AG09319 (cell line): ENCODE measurements at places on chromosomes 12 and 14.

- no peak for DNase-seq
These were observed 137.0 kb upstream of the KRAS start for GRCh38 chr12:25387732-25388050.

DNA sequence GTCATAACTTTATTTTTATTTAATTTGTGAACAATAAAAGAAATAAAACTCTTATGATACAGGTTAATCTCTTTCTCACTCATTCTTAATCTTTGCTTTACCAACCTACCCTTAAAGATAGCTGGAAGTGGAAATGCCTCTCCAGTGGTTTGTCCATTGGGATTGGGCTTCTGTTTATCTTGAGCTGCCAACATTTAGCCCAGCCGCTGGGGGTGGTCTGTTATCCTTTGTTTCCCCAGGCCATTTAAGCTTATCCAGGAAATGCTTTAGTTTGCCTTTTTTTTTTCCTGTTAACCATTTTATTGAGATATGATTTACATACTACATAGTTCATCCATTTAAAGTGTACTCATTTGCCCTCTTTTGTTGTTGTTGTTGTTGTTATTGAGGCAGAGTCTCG is 8.2 kb downstream of the TDG start:
- no peak for DNase-seq

DNA sequence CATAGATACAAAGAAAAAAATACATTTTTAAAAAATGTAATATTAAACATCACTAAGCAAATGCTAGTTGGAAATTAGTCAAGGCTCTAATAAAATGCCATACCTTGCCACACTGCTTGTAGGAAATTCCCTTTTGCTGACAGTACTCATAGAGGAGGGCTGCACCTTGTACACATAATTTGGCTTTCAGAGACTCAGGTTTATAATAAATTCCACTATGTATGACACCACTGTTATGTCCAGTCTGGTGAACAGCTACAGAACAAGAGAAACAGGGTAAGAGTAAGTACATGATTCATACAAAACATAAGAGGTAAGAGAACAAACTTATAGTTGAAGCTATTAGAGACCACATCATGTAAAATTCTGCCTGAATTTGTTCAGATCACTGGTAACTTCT is 10.1 kb downstream of the L2HGDH start:
- no peak for DNase-seq

DNA sequence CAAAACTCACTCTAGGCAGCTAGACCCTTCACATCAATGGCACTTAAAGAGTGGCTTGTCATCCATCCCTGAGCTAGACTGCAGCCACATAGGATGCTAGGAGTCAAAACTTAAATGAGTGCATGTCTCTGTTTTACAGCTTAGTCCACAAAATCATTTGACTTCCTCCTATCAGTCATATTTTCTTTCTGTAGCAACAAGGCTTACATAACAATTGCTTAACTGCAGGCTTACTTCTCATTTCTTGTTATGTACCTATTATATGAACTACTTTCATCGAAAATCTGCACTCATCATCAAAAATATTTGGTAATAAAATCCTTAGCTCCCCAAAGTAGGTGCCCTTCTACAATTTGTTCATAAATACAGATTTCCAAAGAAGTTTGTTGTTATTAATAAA is 30.1 kb downstream of the CLEC1A start:
- DNase-seq, result no peak

GRCh38 chr12:53380794-53381730 is 1.1 kb downstream of the SP1 start:
- DNase-seq, result no peak

GRCh38 chr12:124637581-124637981 is 70.2 kb upstream of the NCOR2 start:
- DNase-seq, result no peak

DNA sequence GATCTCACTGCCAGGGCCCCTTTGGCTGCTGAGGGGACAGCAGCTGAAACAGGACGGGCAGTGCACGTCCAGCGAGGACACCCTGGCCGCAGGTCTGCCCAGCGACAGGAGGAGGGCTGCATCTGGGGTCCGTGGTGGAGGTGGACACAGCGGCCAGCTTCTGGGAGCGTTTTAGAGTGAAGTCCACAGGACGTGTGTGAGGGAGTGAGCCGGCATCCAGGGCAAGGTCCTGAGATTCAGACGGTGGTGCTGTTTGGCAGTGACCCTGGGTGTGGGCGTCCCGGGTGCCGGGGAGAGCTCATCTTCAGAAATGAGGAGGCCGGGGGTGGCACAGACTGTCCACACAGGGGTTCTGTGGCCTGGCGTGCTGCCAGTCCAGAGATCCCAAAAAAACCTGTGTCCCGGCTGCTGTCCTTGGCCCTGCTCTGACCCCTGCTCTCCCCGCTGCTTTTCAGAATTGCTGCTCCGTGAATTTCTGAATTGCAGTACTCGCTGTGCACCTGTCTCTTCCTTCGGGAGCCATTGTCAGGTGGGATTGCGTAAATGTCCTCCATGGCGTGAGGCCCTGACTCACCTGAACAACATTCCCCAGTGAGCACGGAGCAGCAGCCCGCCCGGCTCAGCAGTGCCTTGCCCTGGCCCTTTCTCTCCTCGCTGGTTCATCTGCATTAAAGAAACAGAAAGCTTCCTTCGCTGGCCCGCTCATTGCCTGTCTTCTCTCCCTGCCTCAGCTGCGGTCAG is 183.5 kb upstream of the C14orf180 start:
- DNase-seq, result no peak

GRCh38 chr12:53093777-53094393 is 3.6 kb upstream of the IGFBP6 start:
- DNase-seq, result no peak

DNA sequence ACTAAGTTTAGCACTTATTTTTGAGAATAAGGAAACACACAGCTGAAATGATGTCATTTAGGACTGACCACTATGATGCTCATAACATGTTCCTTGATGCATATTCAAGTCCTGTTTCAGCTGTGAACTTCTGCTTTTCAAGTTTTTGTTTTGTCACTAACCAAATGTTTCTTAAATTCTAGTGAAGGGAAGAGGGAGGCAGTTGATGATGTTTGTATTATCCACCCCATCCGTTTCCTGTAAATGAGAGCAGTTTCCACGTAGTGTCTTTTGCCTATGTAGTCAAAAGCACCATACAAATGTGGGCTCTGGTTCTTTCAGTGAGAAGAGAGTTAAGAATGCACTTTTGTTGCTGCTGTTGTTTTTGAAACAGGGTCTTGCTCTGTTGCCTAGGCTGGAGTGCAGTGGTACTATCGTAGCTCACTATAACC is 491.8 kb downstream of the PCNX1 start:
- DNase-seq, result no peak

DNA sequence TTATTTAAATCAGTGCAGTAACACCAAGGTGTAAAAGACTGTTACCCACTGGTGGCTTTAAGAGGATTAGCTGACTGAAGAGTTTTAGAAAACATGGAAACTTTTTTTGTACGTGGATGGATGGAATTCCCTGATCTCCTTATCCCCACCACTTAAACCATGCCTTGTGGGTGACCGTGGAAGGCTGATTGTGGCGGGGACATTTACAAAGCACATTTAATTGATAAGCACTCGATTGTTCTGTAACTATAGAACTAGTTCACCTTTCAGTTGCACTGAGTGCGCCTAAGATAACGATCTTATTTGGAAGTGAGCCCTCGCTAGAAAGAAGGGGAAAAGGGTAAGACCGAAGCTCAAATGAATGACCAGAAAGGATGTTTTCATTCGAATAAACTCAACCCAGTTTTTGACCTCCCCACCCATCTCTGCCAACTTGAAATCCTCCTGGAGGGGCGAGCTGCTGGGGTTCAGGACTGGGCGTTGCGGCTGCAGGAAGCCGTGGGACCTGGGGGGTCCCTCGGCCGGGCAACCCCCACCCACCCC is 688 bp upstream of the RASSF3 start:
- no peak for DNase-seq
